ENCODE measurements at places on chromosomes 16 and 17. TPM values are rescaled to one million over a fixed set of nuclear protein-coding genes. Genes with fewer than 3 reads are reported as not detected.

EPX gene
- not detected for total RNA-seq

SGCA gene
- 0.64 TPM for total RNA-seq

KRT39 gene
- total RNA-seq, result not detected

CD68 gene
- 41.4 TPM for total RNA-seq

CHRNE gene
- total RNA-seq, result 1.3 TPM

Data from mucosa of descending colon (tissue), 3 donors.